ENCODE measurements at places on chromosomes 7 and 10. TPM values are rescaled to one million over a fixed set of nuclear protein-coding genes. Genes with fewer than 3 reads are reported as not detected.

Gene CHST12
- total RNA-seq: 13.8 TPM

Gene FLNC
- 1,261 TPM for total RNA-seq

Gene SPDYE2
- not detected for total RNA-seq

Gene ADAMTS14
- total RNA-seq: 0.81 TPM

Gene FFAR4
- total RNA-seq: 0.08 TPM

Gene NKX2-3
- total RNA-seq: not detected
